Nucleus accumbens (tissue), 56 donors: ENCODE measurements at places on chromosomes 3 and 15.
A peak's percentile ranks its signal among the peaks of the same experiment; 100 is the strongest.

GRCh38 chr3:12870942-12871341 is 29.6 kb upstream of the RPL32 start:
- no peak for DNase-seq

DNA sequence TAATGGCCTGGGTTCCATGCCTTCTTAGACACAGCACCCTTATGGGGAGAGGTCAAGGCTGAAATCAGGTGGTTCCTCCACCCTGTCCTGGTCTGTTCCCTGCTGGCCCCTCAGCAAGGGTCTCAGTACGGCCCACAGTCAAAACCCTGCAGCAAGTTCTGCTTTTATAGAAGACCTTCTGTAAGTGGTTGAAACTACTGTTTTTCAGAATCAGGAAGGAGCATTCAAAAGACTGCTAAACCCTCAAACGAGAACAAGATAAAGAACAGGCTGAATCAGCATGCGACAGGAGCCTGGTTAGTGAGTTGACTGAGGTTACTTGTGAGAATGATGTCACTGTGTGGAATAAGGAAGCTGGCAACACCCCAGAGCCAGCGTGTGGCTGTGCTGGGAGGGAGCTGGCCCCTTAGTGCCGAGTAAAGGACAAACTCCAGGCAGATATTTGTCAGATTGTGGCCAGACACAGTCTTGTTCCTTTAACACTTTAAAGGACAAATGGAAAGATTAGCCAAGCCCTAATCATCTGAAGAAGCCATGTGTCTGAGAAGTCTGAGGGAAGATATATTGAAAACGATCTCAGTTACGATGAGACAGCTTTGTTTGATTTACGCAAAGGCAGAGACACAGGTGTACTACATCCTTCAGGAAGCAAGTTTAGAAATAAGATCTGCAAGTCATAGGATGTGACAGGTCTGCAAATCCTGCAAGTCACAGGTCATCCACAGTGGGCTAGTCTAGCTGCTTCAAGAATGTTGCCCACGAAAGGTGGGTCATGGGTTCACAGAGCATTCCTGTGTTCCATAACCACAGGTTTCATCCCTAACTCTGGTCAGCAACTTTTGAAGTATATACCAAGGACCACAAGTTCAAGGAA is 54.0 kb downstream of the B3GNT5 start:
- peak; percentile 4 for DNase-seq

DNA sequence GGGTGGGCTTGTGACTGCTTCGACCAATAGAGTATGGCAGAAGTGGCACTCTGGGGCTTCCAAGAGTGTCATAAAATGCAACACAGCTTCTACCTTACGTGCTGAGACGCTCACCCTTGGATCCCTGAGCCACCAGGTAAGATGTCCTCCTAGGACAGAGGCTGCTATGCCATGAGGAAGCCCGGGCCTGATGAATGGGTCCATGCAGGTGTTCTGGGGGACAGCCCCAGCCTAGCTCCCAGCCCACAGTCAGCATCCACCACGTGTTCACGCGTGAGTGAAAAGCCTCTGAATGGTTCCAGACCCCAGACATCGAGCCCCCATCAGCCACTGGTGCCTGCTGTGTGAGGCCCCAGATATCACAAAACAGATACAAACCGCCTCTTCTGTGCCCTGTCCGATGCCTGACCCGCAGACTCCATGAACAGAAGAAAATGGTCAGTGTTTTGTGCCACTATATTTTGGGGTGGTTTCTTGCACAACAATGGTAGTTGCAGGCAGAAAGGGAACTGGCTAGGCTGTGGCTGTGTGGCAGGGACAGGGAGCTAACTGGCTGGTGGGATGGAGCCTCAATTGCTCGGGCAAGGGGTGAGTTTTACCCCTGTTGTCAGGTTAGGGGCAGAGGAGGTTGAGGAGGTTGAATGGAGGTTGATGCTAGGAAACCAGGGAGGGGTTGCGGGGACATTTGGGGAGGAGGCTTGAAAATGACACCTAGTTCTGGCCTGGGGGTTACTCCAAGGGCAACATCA is 92.2 kb downstream of the LINGO1 start:
- DNase-seq, result no peak

DNA sequence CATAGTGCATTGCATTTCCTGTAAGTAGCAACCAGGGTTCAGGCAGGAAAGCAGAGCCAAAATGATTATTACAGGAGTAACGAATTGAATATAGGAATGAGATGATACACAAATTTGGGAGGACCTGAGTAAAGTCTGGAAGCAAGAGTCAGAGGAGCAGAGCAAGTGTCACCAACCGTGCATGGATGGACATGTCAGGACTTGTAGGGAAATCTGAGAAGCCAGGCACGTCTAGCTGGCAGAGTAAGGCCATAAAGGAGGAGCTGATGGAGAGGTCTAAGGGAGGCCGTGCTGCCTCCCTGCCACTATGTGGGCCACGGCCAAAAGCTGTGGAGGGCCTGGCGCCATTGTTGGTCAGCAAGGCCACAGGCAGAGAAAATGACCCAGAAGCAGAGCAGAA is 22.4 kb downstream of the GJD2 start:
- DNase-seq, result no peak

GRCh38 chr3:11282250-11283138 is 10.3 kb downstream of the ATG7 start:
- DNase-seq, result peak; percentile 67

DNA sequence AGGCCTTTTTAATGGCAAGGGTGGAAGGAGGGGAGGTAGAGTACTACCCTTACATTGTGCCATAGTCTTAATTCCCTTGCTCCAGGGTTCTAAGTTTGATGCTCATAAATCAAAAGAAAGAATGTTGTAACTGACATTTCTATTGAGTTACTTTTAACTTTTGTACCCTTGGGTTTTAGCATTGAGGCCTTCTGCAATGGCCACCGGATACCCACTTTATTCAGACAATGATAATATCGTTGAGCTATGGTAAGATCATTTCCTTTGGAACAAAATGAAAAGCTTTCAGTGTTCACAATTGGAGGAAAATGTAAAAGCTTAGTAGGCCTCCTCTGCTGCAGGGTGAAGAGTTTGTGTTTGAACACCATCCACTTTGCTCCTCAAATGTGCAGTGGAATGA is 16.8 kb downstream of the CGNL1 start:
- no peak for DNase-seq

DNA sequence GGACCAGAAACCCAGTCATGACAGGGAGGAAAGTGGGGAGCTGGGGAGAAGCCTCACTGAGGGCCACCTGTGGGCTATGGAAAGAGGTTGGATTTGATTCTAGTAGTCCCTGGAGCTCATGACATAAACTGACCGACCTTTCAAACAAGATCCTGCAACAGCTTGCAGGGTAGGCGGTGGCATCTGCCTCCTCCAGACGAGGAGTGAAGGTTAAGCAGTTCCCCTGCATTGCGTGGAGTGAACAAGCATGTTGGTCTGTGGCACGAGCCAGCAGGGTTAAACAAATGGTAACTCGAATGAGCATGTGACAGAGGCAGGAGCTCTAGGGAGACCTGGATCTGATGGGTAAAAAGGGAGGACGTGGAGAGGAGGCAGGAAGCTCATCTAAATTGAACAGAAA is 12.7 kb downstream of the TGM4 start:
- no peak for DNase-seq

GRCh38 chr3:184789314-184789998 is 22.5 kb upstream of the VPS8 start:
- DNase-seq, result no peak

DNA sequence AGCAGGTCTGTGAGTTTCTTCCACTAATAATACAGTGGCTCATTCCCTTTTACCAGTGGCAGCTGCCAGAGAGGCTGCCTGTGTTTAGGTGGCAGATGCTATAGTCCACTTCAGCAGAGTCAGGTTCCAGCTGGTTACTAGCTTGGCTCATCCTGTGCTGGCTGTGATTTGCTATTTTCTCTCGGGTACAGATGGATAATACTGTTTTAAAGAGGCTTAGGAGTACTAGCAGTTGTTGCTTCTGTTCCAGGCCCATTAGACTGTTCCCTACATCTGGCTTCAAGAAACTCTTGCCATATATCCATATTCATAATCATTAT is 41.0 kb downstream of the ZNF609 start:
- no peak for DNase-seq

- DNase-seq, result no peak
Measured at GRCh38 chr15:99958426-99959097, 225.3 kb upstream of the LYSMD4 start.
